Kidney (tissue), 22 donors: ENCODE measurements at places on chromosomes 7 and 10. TPM values are rescaled to one million over a fixed set of nuclear protein-coding genes. Genes with fewer than 3 reads are reported as not detected.

DNA sequence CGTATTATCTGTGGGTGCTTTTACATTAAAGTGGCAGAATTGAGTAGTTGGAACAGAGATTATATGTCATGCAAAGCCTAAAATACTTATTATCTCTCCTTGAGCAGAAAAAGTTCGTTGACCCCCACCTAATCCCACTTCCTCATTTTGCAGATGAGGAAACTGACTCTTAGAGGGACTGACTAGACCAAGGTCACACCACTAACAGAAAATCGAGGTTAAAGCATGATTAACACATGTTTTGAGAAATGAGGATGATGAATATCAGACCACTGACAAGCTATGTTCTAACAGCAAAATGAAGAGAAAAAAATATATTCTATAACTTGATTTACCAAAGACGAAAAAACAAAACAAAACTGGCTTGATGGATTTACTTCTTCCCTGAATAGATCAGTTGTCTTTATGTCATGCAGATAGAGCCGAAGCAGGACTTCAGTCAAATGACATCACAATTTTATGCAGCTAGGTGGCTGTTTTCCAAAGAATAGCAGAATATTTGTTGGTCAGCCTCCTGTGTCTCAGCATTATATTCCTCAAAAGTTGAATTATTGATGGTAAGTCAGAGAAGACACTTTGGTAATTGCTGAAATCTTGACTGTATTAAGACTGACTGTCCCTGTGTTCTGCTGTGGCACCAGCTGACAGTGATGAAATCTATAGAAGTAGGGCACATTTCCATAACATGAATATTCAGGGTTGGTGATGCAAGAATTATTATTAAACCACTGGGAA is 24.2 kb upstream of the SMIM30 start:
- DNase-seq = no peak

DNA sequence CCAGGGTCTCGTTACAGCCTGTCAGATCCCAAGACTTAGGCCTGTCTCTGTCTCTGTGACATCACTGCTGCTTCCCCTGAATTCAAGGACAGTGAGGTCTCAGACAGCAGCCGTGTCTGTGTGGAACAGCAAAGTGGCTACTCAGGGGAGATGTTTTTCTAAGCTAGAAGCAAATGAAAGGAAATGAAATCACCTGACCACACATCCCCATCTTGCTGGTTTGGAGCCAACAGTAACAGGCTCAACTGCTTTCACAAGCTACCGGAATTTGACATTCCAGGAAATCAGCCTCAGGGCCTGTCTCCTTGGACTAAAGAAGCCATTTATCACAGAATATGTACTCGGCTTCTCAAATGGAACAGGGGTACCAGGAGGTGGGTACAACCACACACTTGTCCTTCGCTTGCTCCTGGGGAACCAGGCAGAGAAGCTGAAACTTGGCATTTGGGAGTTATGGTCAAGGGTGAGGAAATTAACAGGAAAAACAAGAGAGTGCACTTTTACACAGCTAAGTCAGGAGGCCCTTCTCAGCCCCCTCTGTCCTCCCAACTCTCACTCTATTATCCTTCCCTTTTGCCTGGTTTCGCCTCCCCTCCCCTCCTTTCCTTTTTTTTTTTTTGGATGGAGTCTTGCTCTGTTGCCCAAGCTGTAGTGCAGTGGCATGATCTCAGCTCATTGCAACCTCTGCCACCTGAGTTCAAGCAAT is 73.2 kb downstream of the SPDYE5 start:
- peak; percentile 93 for DNase-seq

DNA sequence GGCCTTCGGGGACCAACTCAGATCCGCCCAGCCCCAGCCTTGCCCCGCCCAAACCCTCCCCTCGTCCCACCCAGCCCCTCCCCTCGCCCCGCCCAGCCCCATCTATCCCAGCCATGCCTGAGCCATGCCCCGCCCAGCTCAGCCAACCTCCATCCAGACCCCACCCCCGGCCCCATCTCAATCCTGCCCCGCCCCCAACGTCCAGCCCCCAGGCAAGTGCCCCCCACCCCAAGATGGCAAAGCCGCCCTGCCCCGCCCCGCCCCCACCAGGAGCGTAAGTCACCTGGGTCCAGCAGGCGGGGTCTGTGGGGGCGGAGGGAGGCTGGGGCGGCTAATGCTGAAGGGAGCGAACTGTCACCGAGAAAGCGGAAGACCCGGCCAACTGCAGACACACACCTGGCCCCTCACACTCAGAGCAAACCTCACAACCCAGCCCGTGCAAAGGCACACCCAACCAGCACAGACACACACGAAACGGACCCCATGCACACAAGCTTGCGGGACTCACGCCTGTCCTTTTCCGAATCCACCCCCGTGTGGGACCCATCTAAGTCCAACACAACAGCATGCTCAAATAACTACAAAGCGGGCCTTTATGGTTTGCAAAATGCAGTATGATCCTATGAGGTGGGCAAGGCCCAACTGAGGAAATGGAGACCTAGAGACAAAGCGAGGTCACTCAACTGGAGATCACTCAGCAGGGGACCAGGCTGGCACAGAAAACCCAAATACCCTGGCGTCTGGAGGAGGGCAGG is 11.5 kb upstream of the OGA start:
- peak; percentile 93 for DNase-seq

- DNase-seq = peak; percentile 58
Observed at GRCh38 chr7:100674411-100675104, 1.0 kb downstream of the GNB2 start.

- DNase-seq = no peak
Observed at GRCh38 chr10:131841661-131842139, 59.1 kb upstream of the PPP2R2D start.

GRCh38 chr7:147432079-147432478 is 1158.5 kb upstream of the C7orf33 start:
- peak; percentile 53 for DNase-seq

DNA sequence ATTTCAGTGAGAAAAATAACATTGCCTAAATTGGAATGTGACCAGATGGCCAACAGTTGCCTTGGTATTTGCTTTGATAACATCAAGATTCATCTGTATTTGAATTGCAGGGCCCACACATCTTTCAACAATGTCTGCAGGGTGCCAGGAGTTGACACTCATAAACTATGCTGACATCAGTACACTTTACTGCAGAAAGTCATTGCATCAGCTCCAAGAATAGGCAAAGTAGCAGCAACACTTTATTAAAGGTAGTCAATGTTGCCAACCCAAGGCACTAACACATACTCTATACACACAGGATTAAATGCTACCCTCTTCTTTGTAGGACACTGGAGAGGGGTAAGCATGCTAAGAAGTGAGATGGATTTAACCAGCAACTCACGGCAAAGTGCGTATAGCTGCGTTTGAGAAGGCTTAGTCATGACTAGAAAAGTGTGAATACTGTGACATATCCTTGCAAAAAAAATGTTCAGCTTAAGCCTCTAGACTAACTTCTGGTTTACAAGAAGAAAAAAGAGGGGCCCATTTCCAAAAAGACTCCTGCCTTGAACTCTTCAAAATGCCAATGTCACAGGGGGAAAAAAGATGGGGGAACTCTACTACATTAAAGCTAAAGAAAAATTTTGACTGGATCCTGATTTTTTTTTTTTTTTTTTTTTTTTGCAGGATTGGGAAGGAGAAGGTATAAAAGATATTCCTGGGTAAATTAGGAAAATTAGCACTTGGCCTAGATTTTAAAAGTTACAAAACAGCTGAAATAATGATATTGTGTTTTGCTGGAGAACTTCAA is 2.2 kb downstream of the BBIP1 start:
- DNase-seq = no peak

GRCh38 chr7:30702200-30702599 is 19.9 kb upstream of the CRHR2 start:
- DNase-seq = no peak

ITGA8 gene
- 10.8 TPM for polyA plus RNA-seq

TWIST1 gene
- 1.7 TPM for polyA plus RNA-seq

SPDYE9 gene
- not detected for polyA plus RNA-seq

EBF3 gene
- polyA plus RNA-seq = 0.09 TPM
